ENCODE measurements at places on chromosomes 3 and 15.

- DNase-seq, result no peak
Observed at GRCh38 chr15:66803182-66803729, 101.2 kb downstream of the SMAD6 start.

- DNase-seq, result no peak
Observed at GRCh38 chr3:84100861-84101260, 857.9 kb upstream of the CADM2 start.

DNA sequence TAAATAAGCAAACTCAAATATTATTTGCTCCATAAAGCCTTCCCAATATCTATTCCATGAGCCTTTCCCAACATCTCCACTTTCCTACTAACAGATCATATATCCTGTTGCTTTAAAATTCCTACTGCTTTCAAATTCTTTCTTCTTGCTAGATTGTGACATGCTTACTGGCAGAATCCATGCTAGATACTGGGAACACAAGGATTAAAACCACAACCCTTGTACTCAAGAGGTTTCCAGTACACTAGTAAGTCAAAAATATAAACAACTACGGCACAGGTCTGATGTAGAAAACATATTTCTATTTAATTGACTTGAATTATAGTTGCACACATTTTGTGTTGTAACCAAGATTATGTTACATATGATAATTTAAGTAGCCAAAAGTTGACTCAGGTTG is 275.0 kb downstream of the ZBTB20 start:
- no peak for DNase-seq

DNA sequence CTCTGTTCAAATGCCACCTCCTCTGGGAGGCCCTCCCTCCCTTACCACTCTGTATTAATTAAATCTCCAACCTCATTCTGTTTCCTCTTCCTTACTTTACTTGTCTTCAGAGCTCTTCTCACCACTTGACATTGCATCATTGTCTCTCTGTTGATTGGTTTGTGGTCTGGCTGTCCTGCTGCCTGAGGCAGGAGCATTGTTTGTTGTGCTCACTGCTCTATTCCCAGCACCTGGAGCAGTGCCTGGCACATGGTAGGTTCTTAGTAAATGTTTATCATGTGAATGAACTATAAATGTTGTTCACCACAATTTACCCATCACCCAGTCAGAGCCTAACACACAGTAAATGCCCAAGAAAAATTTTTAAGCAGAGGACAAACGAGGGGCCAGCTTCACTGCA is 6.7 kb upstream of the BFSP2 start:
- no peak for DNase-seq

DNA sequence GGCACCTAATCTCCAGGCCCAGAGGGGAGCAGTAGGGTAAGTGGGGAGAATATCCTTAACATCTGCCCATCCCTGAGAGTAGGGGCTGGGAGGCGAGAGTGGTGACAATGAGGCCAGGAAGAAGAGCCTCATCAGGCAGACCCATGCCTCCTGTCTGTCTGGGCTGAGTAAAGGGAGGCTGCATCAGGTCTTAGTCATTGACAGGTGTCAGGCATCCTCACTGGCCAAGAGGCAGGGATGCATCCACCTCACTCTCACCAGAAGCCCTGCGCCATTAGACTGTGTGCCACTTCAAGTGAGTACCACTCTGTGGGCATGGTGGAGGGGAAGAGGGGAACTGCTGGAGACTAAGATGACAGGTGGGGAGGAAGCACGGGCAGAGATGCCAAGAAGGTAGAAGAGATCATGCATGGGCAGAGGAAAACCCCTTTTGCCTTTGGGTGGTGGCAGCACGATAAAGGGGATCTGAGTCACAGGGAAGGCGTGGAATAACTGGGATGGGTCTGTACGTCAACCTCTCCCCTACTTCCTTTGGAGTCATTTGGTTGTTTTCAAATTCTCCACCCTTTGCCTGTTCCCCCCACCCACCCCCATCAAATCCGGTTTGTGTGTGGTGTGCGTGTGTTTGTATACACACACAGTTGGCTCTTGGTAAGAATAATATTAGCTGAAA is 14.1 kb downstream of the ANAPC13 start:
- DNase-seq, result no peak

GRCh38 chr3:194772241-194773000 is 86.7 kb downstream of the FAM43A start:
- DNase-seq, result no peak

- DNase-seq, result no peak
Observed at GRCh38 chr3:12222775-12223485, 64.2 kb upstream of the TIMP4 start.

- peak; percentile 32 for DNase-seq
Observed at GRCh38 chr15:63374686-63375520, 6.7 kb downstream of the CA12 start.

- DNase-seq, result no peak
Observed at GRCh38 chr3:116037954-116038911, 407.1 kb downstream of the LSAMP start.

DNA sequence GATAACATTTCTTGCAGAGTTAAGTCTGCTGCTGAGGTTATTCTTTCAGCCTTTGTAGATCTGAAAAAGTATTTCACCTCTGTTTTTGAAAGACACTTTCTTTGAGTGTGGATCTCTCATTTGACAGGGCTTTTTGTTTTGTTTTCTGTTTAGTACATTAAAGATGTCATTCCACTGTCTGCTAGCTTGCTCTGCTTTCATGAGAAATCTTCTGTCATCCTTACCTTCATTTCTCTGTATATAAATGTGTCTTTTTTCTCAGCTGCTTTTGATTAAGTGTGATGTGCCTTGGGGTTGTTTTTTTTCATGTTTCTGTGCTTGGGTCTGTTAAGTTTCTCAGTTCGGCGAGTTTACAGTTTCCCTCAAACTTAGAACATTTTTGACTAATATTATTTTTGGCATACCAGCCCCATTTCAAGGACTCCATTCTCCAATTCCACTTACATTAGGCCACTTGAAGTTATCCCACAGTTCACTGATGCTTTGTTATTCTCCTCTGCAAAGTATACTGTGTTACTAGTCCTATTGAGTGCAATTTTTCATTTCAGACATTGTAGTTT is 43.9 kb upstream of the CA12 start:
- DNase-seq, result no peak

- DNase-seq, result no peak
Observed at GRCh38 chr3:196643201-196643749, 3.8 kb downstream of the NRROS start.

- no peak for DNase-seq
Observed at GRCh38 chr15:96395687-96396086, 65.2 kb downstream of the NR2F2 start.

DNA sequence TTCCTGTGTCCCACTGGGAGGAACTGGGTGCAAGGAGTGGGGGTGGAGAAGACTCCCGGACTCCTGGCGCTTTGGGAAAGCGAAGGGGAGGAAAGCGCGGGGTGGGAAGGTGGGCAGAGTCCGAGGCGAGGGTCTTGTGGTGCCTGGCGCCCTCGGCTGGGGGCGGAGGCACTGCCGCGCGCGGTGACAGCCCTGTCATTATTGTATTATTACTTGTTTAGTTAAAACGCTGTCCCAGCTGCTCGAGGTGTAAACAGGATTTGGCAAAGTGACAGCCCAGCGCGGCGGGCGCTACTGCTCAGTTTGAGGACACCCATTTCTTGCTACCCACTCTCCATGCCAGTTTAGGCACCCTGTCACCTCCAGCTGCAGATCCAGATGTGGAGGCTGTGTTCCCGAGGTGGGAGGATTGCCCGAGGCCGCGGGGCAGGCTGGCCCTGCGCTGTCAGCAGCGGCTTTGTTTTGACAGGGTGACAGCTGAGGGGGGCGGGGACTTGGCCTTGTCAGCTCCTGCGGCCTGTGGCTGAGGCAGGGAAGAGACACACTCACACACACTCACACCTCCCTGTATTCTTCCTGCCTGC is 1.0 kb downstream of the KAT2B start:
- peak; percentile 90 for DNase-seq

- no peak for DNase-seq
Observed at GRCh38 chr3:191961529-191961928, 500.6 kb downstream of the PYDC2 start.

Measured in WERI-Rb-1 (cell line).